ENCODE measurements at places on chromosomes 13 and 19. TPM values are rescaled to one million over a fixed set of nuclear protein-coding genes. Genes with fewer than 3 reads are reported as not detected.

DNA sequence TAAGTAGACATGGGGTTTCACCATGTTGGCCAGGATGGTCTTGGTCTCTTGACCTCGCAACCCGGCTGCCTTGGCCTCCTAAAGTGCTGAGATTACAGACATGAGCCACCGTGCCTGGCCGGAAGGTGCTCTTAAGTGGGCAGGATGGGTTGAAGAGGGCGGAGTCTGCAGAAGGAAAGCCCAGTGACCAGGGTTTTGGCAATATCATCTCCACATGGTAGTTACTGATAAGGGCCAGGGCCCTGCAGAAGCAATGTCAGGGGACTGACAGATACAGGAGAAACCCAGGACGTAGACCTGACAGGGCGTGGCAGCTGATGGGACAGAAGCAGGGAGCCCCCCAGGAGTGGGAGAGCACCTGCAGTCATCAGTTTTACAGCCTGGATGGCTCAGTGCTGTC lies 45.7 kb upstream of the RNF113B start:
- H3K4me1 ChIP-seq = no peaks in the 10 kb centered on the region
- H3K36me3 ChIP-seq = no peaks in the 10 kb centered on the region
- H3K27ac ChIP-seq = no peak overlapping the region

GRCh38 chr19:16524991-16525734 lies 17.1 kb downstream of the CHERP start:
- H3K4me3 ChIP-seq = no peak overlapping the region
- H3K27ac ChIP-seq = no peak overlapping the region
- H3K27me3 ChIP-seq = no peaks in the 10 kb centered on the region
- H3K36me3 ChIP-seq = peaks cover 88% of the 10 kb centered on the region
- DNase-seq = no peak

DNA sequence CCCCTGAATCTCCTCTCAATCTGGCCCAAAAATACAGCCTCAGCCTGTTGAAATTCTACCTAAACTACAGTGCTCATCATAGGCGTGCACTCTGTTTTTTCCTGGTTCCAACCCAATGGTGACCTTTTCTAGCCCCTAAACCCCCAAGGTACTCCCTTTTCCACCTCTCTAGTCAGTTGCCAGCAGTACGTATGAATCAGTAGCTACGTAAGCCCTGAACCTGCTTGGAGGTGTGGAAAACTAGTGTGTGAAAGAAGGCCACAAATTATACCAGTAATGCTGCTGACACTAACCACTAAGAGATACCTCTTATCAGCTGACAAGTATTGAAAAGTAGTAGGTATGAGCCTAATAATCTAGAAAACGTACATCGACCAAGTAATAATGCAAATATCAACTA lies 60.9 kb downstream of the FOXO1 start:
- H3K4me3 ChIP-seq = no peak overlapping the region
- no peaks in the 10 kb centered on the region for H3K27me3 ChIP-seq
- DNase-seq = no peak

FOSB gene
- 250 TPM for polyA plus RNA-seq

DNA sequence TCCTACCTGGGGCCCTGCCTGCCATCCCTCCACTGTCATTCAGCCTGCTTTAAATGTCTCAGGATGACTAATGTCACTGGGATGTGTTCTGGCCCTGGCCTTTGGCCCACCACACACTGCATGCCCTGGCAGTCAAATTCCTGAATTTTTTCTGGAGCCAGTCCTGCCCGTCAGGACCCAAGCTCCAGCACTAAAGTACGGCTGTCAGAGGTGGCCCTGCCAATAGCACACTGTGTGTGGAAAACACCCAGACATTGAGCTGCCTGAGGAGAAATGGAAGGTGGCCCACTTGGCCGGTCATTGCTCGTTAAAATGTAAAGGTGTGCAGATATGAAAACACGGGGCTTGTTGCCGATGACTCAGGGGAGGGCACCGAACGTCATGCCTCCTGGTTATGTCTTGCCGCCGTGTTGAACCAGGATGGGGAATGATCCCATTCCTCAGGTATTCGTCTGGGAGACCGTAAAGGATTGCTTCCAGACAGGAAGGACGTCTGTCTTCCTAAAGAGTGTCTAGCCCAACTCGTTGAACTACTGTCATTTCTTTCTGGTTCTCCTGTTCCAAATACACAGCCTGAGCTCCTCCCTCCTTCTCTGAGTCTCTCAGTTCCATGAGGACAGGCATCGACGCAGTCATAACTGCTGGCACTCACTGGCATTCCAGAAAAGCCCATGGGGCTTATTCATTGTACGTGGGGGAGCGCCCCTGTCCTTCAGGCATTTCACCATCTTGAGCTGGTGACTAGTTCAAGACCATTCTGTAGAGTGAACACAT lies 40.6 kb downstream of the COL4A2 start:
- H3K36me3 ChIP-seq = no peaks in the 10 kb centered on the region
- no peak overlapping the region for H3K4me3 ChIP-seq
- no peak overlapping the region for H3K27ac ChIP-seq
- DNase-seq = no peak

GRCh38 chr19:33568706-33569105 lies 47.1 kb upstream of the PEPD start:
- no peak overlapping the region for H3K27ac ChIP-seq
- peaks cover 9% of the 10 kb centered on the region for H3K27me3 ChIP-seq
- no peaks in the 10 kb centered on the region for H3K36me3 ChIP-seq
- no peak for DNase-seq
- no peaks in the 10 kb centered on the region for H3K4me1 ChIP-seq

DNA sequence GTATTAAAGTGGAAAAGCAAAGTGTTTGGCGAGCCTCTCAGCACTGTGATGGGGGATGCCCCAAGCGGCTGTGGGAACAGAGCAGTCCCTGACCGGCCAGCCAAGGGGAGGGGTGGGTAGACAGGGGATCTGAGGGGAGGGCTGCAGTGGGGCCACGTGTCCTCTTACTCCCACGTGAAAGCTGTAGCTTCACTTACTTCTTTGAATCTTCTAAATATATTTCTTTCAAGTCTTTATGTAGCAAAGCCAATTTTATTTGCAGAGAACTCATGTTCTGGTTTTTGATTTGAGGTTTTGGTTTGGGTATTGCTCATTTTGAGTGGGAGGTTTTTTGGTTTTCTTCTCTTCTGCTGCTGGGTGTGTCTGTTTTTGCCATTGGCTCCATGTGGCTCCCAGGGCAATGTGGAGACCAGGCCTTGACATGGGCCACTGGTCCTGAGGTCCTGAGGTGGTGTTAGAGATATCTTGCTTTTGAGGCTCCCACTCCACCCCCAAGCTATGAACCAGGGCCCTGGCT lies 17.7 kb upstream of the OVOL3 start:
- no peak for DNase-seq
- no peak overlapping the region for H3K27ac ChIP-seq
- no peaks in the 10 kb centered on the region for H3K4me1 ChIP-seq
- H3K4me3 ChIP-seq = no peak overlapping the region
